Activated CD4-positive, alpha-beta T cell treated with anti-CD3 and anti-CD28 coated beads, Interleukin-2, amount 50 U/mL, for 48 hours (primary cell): ENCODE measurements at places on chromosomes 7 and 10.
A peak's percentile ranks its signal among the peaks of the same experiment; 100 is the strongest.

- DNase-seq, result no peak
Observed at GRCh38 chr7:13217768-13218167, 530.3 kb downstream of the ARL4A start.

DNA sequence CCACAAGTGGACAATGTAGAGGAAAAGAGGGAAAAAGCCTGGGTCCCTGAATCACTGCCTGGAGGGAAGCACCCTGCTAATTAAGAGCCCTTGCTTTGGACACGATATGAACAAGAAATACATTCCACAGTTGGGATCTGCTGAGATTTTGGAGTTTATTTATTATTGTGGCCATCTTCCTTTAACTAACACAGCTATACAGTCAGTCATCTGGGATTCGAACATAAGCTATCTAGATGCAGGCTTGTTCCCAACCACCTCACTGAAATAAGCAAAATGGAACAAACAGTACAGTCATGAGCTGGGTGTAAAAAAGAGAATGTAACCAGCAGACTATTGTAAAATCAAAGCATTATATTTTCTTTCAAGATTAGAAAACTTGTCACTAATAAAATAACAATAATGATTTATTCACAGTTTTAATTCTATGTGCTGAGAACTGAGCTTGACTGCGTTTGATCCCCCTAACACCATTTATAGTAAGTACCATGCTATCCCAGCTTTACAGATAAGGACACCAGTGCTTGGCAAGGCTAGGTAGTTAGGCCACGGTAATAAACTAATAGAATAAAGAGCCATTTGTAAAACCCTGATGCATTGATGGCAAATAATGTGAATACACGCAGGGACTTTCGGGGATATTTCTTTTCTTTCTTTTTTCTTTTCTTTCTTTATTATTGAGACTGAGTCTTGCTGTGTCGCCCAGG lies 223.8 kb upstream of the KLF6 start:
- no peak for DNase-seq

DNA sequence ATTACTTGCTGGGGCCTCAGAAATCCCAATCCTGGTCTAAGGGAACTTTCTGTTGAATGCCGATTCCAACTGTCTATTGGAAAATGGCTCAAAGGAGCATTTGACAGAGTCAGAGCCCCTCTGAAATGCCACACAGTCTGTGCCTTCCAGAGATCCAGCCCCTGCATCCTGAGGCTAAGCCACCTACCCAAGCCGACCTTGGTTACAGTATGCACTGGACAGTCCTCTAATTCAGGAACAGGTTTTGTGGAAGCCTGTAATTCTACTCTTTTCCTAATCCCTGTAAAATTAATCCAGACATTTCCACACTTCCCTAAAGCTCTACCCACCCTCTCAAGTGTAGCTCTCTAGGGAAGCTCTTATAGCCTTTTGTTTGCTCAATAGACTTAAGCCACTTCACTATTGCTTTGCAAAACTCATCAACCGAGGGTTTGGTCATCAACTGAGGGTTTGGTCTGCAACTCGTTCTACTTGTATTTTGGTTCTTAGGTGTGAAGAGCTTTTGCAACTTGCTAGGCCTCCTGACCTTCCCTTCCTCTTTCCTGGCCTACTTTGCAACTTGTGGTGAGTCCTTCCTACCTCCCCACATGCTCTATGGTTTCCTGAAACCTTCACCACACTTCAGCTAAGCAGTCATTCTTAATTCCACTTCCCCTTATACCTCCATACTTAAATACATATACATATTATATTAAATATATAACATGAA lies 364.8 kb downstream of the SFMBT2 start:
- no peak for DNase-seq

GRCh38 chr7:82257118-82257695 lies 186.4 kb downstream of the CACNA2D1 start:
- no peak for DNase-seq

DNA sequence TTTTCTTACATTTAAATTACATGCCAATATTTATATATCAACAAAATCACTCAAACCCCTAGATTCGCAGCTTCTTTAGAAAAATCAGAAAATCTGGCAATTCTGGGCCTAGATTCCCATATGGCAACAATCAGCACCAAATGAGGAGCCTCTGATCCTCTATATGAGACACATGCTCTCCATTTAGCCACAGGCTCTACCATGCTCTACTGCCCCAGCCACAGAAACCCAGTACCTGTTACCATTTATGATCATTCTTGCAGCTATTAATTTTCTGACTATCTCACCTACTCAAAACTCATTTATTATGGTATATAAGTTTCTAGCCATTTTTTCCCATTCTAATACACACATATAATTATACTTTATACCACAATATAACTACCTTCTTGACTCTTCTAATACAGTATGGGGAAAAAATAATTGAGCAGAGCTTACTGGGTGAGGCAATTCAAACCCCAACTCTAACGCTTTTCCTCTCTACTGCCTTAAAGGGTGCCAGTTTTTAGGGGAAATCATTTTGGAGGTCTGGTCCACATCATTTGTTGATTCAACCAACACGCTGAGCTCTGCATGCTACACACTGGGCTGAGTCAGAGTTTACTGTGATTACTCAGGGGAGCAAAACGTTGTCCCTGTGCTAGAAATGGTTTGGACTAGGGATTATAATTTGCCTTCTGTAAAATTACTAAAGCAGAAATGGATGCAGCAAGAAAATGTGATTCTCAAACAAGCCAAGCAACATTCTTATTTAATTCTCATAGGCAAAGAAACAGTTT lies 11.6 kb downstream of the PDLIM1 start:
- no peak for DNase-seq

DNA sequence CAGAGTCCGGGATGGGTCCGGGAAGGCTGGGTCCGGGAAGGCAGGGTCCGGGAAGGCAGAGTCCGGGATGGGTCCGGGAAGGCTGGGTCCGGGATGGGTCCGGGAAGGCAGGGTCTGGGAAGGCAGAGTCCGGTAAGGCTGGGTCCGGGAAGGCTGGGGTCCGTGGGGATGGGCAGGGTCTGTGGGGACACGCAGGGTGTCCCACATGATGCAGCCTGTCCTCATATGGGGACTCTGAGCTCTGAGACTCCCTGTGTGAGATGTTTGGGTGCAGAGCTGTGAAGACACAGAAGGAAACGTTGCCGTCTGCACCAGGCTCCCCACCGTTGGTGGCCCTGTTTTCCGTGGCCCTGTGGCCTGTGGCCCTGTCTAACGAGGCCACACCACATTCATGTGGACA lies 45.7 kb upstream of the ADGRA1 start:
- DNase-seq, result no peak

- DNase-seq, result peak; percentile 31
Observed at GRCh38 chr7:13850185-13850752, 139.2 kb downstream of the ETV1 start.

DNA sequence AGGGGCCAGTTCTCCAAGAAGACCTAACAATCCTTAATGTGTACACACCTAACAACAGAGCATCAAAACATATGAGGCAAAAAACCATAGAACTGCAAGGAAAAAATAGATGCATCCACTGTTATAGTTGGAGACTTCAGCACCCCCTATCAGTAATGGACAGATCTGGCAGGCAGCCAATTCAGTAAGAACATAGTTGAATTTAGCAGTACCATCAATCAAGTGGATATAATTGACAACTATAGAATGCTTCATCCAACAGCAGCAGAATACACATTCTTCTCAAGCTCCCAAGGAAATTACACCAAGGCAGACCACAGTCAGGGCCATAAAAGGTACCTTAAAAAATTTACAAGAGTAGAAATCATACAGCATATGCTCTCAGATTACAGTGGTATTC lies 42.2 kb downstream of the POLL start:
- no peak for DNase-seq

GRCh38 chr10:53088961-53089360 lies 316.4 kb upstream of the MBL2 start:
- no peak for DNase-seq

DNA sequence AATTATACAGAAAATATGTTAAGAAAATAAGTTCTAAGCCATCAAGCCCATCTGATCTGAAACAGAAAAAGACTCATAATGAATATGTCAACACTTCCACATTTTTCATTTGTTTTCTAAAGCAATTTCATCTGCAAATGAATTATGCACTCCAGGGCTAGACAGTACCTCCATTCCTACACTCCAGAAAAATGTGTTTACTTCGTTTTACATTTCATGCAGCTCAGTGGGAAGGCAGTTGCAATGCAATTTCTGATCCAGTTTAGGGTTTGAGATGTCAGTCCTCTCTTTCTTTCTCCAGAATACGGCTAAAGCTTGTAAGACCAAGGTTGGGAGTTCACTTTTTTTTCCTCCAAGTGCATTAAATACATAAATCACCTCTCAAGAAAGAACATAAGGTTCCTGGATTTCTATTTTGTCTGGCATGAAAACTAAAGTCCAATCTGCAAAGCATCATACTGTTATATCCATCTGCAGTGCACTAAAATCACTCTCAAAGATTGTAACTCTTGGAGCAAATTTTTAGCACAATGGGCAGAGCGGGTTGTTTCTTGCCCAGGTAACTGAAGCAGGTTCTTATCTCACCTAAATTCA lies 348.8 kb upstream of the C7orf33 start:
- no peak for DNase-seq

- DNase-seq, result peak; percentile 97
Observed at GRCh38 chr7:140696024-140696679, 356 bp upstream of the NDUFB2 start.

- no peak for DNase-seq
Observed at GRCh38 chr7:85695533-85695932, 508.7 kb upstream of the SEMA3D start.

GRCh38 chr7:123275036-123275753 lies 75.4 kb upstream of the SLC13A1 start:
- no peak for DNase-seq
